Activated CD4-positive, alpha-beta memory T cell treated with anti-CD3 and anti-CD28 coated beads, Interleukin-2, amount 10 ng/mL, durations not matched to agents 7 days and 5 days (primary cell): ENCODE measurements at places on chromosomes 13 and 19.

GRCh38 chr19:2033115-2033824, 17.8 kb upstream of the BTBD2 start:
- DNase-seq: no peak

GRCh38 chr19:37932985-37933936, 26.3 kb downstream of the SIPA1L3 start:
- no peak for DNase-seq

GRCh38 chr13:92807353-92807752, 419.3 kb upstream of the GPC6 start:
- no peak for DNase-seq

DNA sequence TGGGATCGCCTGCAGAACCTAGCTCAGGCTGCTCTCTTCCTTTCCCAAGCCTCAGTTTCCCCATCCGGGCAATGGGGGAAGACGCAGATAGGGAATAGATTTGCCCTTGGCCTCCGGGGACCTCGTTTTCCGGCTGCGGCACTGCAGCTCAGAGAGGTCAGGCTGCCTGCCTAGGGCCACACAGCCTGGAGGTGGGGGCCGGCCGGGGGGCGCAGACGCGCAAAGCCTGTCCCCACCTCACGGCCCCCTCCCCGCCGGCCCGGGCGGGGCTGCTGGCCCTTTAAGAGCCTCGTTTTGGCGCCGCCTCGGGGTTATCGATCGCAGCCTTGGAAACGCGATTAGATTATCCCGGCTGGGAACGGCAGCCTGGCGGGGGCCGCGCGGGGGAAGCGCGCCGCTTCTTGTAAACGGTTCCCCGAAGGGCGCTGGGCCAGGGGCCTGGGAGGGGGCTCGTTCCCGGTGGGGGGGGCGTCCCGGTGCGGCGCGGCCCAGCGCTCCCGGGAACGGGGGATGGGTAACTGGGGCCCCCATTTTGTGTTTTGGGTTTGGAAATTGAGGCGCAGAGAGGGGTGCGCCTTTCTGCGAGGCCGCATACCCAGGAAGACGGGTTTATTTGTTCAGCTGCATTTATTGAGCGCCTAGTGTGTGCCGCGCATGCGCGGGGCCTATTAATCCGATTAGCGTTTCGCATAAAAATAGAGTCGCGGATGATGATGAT, 23.4 kb upstream of the TCF3 start:
- DNase-seq: no peak

- peak; percentile 92 for DNase-seq
These were observed 2.7 kb upstream of the GNA15 start for GRCh38 chr19:3132971-3133792.

- DNase-seq: peak; percentile 79
These were observed at the start of gene SSBP4 for GRCh38 chr19:18419195-18419698. TSS of gene SSBP4 (plus strand) at chr19:18419398. CDS start at chr19:18419649, 251 bp downstream.

GRCh38 chr19:19745496-19746285, 12.8 kb upstream of the ZNF14 start:
- DNase-seq: no peak

DNA sequence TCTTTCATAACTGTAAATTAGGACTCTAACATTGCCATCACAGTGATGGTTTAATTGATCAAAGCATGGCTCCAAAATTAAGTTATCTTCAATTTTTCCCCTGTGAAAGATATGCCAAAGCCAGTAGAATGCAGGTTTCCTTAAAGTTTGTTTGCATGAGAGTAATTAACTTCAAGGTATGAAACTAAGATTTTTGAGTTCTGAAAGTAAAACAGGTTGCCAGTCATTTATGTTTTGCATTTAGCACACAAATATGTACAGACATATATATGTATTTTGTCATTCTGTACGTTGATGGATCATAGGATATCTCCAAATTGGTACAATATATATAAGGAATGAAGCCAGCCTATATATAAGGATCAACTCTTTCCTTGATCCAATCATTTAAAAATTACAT, 23.6 kb upstream of the NDFIP2 start:
- DNase-seq: no peak

- no peak for DNase-seq
These were observed 16.7 kb upstream of the SERPINE3 start for GRCh38 chr13:51322826-51323225.

GRCh38 chr13:91298060-91298459, 49.4 kb upstream of the MIR17HG start:
- no peak for DNase-seq

GRCh38 chr13:52394586-52394985, 11.4 kb downstream of the THSD1 start:
- DNase-seq: no peak

DNA sequence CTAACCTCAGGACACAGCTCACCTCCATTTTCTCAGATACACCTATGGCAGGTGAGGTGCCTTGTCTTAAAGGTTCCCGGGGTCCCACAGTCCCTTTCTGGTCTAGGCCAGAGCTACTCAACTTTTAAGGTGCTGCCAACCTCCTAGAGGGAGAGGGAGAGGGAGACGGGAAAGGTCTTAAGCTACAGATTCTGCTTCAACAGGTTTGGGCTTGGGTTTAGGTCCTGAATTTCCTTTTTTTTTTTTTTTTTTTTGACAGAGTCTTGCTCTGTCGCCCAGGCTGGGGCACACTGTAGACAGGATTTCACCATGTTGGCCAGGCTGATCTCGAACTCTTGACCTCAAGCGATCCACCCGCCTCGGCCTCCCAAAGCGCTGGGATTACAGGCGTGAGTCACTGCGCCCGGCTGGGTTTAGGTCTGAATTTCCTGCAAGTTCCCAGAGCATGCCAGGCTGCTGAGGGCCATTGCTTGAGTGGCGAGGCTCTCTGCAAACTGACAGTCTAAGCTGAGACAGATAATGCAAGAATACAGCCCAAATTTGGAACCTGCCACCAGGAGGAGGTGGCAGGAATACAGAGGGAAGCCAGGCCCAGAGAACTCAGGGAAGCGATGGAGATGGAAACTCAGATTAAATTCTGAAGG, 7.8 kb upstream of the SYCN start:
- no peak for DNase-seq

DNA sequence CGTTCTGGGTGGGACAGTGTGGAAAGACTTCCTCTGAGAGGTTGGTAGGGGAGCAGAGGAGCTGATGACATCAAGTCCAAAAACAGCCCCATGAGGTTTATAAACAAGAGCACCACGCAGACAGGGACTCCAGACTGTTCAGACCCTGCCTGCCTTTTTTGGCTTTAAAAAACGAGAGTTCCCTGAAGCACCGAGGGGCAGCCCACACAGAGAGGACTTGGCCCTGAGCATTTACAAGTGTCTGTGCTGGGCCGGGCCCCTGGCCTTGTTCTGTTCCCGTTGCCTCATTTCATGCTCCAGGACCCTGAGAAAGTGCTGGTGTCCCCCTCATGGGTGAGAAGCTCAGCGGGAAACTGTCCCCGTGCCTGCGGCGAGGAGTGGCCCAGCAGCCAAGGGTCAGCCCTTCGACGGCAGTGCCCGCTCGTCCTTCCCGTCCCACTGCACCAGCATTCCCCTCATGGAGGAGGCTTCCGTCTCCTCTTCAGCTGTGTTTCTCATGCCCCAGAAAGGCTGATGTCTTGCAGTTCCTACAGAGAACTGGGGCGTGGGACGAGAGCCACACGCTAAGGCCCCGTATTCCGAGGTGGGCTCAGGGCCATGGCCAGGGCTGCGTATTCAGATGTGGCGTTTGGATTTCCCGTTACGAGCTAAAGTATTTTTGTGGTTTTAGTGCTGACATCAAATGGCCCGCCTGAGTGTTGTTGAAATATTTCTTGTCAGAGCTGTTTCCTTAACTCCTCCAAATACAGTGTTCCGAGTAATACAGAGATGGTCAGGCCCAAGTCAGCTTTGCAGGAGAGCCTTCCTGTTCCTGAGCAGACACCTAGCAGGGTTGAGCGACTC, 93.5 kb downstream of the ATP11A start:
- DNase-seq: no peak

DNA sequence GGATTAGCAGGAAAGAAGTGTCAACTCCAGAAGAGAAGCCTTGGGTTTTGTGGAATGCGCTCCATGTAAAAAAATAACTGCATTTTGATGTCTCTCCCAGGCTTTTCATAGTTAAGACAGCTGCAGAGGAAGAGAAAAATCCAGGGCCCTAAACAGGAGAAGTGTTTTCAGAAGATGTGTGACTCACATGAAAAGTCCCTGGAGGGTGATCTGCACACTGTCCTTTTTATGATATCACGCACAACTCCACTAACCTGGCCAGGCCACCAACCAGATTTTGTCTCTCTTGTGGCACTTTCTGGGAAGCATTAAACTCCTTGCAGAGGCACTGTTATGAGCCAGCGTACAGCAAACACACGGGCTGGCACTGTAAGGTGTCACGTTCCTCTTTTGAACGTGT, 267.3 kb downstream of the FGF9 start:
- no peak for DNase-seq

GRCh38 chr13:80010846-80011245, 330.1 kb downstream of the SPRY2 start:
- no peak for DNase-seq
